Stimulated activated naive B cell treated with anti-CD40 and anti-IgM and Interleukin-4, amounts not matched to agents 10 μg/mL and 1 μg/mL and 100 μg/mL, for 72 hours (primary cell): ENCODE measurements at places on chromosomes 7 and 10.
A peak's percentile ranks its signal among the peaks of the same experiment; 100 is the strongest.

- no peak overlapping the region for H3K27ac ChIP-seq
- no peaks in the 10 kb centered on the region for H3K27me3 ChIP-seq
- DNase-seq, result no peak
Observed at GRCh38 chr7:69399401-69399800, 198.9 kb upstream of the AUTS2 start.

- H3K4me1 ChIP-seq, result peaks cover 44% of the 10 kb centered on the region
- H3K4me3 ChIP-seq, result peak overlapping the region; percentile 41
- peaks cover 89% of the 10 kb centered on the region for H3K27me3 ChIP-seq
- H3K27ac ChIP-seq, result peak overlapping the region; percentile 68
Observed at GRCh38 chr10:93065675-93066543, 5.3 kb downstream of the CYP26C1 start.

GRCh38 chr10:78736926-78737630 is 331.7 kb upstream of the ZMIZ1 start:
- H3K36me3 ChIP-seq, result no peaks in the 10 kb centered on the region
- no peak overlapping the region for H3K27ac ChIP-seq
- no peaks in the 10 kb centered on the region for H3K4me1 ChIP-seq
- DNase-seq, result no peak

GRCh38 chr10:79221110-79222051 is 125.9 kb upstream of the PPIF start:
- peaks cover 4% of the 10 kb centered on the region for H3K27me3 ChIP-seq
- peaks cover 1% of the 10 kb centered on the region for H3K36me3 ChIP-seq
- no peaks in the 10 kb centered on the region for H3K4me1 ChIP-seq

- H3K4me3 ChIP-seq, result no peak overlapping the region
- no peak for DNase-seq
- no peaks in the 10 kb centered on the region for H3K4me1 ChIP-seq
- no peak overlapping the region for H3K27ac ChIP-seq
- no peaks in the 10 kb centered on the region for H3K27me3 ChIP-seq
Observed at GRCh38 chr7:120053390-120053961, 219.5 kb upstream of the KCND2 start.

- DNase-seq, result no peak
- H3K36me3 ChIP-seq, result peaks cover 4% of the 10 kb centered on the region
- peaks cover 8% of the 10 kb centered on the region for H3K27me3 ChIP-seq
- no peak overlapping the region for H3K4me3 ChIP-seq
- H3K4me1 ChIP-seq, result peaks cover 26% of the 10 kb centered on the region
Observed at GRCh38 chr10:71989661-71990454, 25.7 kb downstream of the CHST3 start.

DNA sequence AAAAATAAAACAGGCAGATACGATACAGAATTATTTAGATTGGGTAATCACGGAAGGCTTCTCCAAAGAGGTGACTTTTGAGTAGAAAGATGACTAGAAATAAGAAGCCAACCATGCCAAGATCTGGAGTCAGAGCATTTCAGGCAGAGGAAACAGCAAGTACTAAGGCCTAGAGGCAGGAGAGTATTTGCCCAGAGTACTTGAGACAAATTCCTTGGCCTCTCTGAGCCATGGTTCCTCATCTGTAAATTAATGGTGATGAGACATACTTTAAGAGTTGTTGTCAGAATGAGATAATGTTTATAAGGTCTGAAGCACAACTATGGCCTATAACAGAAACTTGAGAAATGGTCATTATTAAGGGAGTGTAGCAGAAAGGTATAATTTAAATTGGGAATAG is 15.8 kb upstream of the GPR37 start:
- H3K36me3 ChIP-seq, result no peaks in the 10 kb centered on the region
- H3K4me1 ChIP-seq, result no peaks in the 10 kb centered on the region
- H3K27me3 ChIP-seq, result no peaks in the 10 kb centered on the region
- no peak overlapping the region for H3K4me3 ChIP-seq

DNA sequence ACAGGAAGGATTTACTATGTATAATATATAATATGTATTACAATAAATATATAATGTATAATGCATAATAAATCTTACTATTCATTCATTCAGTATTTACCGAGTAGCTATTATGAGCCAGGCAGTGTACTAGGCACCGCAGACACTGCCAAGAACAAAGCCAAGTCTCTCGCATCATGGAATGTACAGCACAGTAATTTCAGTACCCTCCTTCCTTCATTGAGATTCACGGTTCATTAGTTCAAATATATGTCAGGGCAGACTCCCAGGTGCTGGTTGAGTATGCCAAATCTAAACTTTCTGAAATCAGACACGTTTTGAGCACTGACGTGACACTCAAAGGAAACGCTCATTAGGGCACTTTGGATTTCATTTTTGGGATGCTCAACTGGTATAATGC is 9.1 kb downstream of the USP6NL start:
- no peak overlapping the region for H3K4me3 ChIP-seq
- H3K36me3 ChIP-seq, result peaks cover 11% of the 10 kb centered on the region
- peaks cover 34% of the 10 kb centered on the region for H3K4me1 ChIP-seq
- H3K27me3 ChIP-seq, result no peaks in the 10 kb centered on the region

DNA sequence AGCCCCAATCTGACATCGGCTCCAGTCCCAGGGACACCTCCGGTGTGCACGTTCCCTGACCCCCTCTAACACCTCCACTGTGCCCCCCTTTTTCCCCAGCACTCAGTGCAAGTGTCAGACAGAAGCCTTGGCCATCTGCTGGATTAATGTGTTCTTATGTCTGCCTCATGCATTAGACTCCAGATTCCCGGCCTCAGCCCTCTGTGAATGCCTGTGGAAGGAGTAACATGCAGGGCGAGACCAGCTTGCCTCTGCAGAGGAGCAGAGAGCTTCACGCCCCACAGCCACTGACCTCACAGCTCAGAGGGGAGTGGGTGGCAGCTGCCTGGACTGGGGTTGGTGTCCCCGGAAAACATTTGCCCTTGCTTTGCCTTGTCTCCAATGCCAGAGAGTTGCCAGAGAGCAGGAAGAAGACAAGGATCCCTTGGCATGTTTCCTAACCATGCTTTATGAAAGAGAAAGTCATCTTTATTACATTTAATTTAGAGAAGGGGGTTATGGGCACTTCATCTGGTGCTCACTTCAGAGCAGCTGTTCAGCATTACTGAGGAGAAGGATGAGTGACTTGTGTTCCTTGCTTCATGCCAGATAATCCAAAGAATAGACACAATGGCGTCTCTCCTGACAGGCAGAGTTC is 91.6 kb upstream of the CXCL12 start:
- H3K36me3 ChIP-seq, result no peaks in the 10 kb centered on the region
- no peak overlapping the region for H3K27ac ChIP-seq
- no peaks in the 10 kb centered on the region for H3K4me1 ChIP-seq
- no peak overlapping the region for H3K4me3 ChIP-seq

DNA sequence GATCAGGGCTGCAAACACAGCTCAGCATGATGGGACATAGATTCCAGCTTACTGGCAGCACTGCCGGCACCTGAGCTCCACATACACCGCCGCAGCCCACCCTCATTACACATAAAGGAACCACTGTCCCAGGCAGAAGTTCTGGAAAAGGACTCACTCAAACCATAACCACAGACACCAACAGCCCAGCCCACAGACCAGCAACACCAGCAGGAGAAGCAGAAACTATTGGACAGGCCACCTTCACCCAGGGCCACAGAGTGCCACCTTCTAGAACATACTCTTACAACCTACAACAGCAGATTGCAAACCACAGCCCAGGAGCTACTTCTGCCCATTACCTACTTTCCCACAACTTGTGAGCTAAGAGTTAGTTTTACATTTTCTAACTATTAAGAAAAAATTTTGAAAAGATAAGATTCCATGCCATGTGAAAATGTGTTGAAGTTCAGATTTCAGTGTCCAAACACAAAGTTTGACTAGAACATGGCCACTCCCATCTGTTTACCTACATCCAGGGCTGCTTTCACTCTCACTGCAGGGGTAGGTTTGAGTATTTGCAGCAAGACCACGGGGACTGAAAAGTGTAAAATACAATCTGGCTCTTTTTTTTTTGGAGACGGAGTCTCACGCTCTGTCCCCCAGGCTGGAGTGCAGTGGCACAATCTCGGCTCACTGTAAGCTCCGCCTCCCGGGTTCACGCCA is 153.0 kb downstream of the TNS3 start:
- peaks cover 6% of the 10 kb centered on the region for H3K36me3 ChIP-seq
- H3K4me3 ChIP-seq, result no peak overlapping the region
- DNase-seq, result no peak
- no peaks in the 10 kb centered on the region for H3K4me1 ChIP-seq
- no peaks in the 10 kb centered on the region for H3K27me3 ChIP-seq

DNA sequence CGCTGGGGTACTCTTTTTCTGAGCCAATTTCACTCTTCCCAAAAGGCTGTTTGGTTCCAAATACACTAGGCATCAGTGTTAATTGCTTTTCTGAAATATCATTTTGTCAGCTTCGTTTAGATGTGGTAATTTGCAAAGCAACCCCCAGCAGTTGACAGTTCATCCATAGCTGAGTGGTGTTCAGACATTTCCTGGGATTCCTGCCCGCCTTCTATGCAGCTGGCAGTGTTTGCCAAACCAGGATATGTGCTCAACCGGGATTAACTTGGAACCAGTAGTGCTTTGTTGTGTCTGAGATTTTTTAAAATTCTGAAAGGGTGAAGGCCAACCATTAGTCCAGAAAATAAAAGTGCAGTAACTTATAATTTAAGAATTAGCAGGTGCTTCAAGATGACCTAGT is 25.2 kb upstream of the MKLN1 start:
- H3K27ac ChIP-seq, result peak overlapping the region; percentile 31
- H3K4me3 ChIP-seq, result no peak overlapping the region
- H3K36me3 ChIP-seq, result peaks cover 9% of the 10 kb centered on the region
- no peak for DNase-seq
- no peaks in the 10 kb centered on the region for H3K27me3 ChIP-seq

DNA sequence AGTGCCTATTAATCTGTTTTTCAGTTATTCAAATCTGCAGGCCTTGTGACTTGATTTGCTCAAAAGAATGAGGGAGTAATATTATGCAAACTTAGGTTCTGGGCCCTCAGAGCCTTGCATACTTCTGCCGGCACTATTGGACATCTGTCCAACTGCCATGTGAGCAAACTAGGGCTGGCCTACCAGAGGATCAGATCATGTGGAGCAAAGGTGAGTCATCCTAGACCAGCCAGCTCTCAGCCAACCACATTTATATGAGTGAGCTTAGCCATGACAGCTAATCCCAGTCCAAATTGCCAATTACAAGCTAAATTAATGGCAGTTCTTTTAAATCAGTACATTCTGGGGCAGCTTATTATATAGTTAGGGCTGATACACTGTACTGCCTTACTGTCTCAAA is 69.6 kb downstream of the SDHAF3 start:
- peaks cover 14% of the 10 kb centered on the region for H3K27me3 ChIP-seq
- H3K27ac ChIP-seq, result no peak overlapping the region
- peaks cover 7% of the 10 kb centered on the region for H3K4me1 ChIP-seq
- no peak for DNase-seq

DNA sequence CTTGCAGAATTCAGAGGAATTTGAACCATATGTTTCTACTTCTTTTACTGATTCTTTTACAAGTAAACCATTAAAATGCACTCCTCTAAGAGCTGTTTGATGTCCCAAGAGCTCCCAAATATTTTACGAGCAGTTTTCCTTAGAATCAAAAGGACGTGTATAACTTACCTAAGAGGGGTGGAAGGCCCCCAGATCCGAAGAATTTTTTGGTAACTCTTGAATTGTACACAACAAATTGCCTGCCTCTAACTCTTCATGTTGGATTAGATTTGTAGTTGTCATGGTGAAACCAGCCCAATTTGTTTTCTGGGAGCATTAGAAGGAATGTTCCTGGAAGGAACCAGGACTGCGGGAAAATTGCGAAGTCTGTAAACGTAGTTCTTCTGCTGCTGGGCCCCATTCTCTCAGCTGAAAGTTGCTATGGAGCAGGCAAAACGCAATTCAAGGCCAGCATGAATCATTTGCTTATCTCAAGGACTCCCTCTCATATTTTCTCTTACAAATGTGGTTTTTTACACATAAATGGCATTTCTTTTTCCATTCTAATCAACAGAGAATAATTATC is 124.8 kb upstream of the TMEM72 start:
- no peak overlapping the region for H3K4me3 ChIP-seq
- no peaks in the 10 kb centered on the region for H3K36me3 ChIP-seq
- no peak for DNase-seq
- H3K4me1 ChIP-seq, result no peaks in the 10 kb centered on the region

GRCh38 chr7:158784270-158784669 is 45.0 kb downstream of the ESYT2 start:
- peak overlapping the region; percentile 52 for H3K27ac ChIP-seq
- H3K4me1 ChIP-seq, result no peaks in the 10 kb centered on the region
- DNase-seq, result no peak
- no peaks in the 10 kb centered on the region for H3K27me3 ChIP-seq

GRCh38 chr10:70000262-70000661 is 52.4 kb upstream of the MACROH2A2 start:
- DNase-seq, result no peak
- no peak overlapping the region for H3K27ac ChIP-seq
- peaks cover 11% of the 10 kb centered on the region for H3K27me3 ChIP-seq

DNA sequence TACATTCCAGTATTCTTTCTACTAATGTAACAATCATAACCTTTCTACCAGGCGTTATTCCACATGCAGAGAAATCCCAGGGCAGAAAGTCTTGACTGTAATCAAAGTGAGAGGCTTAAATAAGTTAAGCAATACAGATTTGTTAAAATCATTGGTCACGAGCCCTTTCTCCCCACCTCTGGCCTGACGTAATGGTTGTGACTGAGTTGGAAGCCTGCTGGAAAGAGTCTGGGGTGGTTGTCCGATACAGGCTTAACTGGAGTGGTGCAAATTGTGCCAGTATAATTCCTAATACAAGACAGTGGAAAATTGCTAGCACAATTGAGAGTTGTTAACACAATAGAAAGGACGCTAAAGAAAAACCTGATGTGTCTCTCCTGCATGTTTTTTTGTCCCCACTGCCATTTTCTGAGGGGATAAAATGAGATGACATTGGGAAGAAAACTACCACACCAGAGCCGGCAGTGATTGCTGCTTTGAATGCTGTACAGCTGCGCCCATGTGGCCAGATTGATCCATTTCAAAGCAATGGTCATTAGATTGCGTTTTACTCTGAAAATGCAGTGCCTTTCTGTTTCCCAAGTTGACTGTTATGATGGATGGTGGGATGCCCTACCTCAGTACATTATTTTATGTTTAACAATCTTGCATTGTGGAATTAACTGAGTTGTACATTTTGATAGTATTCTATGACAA is 190.8 kb downstream of the POU6F2 start:
- no peaks in the 10 kb centered on the region for H3K4me1 ChIP-seq
- no peak overlapping the region for H3K27ac ChIP-seq
- no peaks in the 10 kb centered on the region for H3K27me3 ChIP-seq
- no peak for DNase-seq
- no peaks in the 10 kb centered on the region for H3K36me3 ChIP-seq

DNA sequence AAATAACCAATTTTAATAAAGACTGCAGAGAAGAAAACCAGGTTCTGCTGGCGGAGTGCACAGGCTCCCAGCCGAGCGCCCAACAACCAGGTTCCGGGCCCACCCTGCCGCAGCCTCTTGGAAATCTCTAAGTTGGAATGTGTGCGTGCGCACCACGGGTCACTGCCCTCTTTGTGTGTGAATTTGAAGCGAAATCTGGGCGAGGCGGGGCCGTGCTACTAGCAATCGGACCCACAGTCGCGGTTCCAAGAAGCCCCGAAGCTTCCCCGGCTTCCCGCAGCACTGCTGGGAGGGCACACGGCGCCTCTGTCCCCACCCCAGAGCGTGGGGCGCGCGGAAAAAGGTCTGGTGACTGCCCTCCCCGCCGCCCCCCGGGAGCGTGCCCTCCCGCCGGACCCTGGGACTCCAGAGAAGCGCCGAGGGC is 666 bp upstream of the MAP3K8 start:
- H3K27me3 ChIP-seq, result no peaks in the 10 kb centered on the region
- DNase-seq, result peak; percentile 56
- peak overlapping the region; percentile 98 for H3K27ac ChIP-seq
- peaks cover 47% of the 10 kb centered on the region for H3K4me1 ChIP-seq
- H3K4me3 ChIP-seq, result peak overlapping the region; percentile 99

- no peaks in the 10 kb centered on the region for H3K36me3 ChIP-seq
- H3K4me1 ChIP-seq, result peaks cover 19% of the 10 kb centered on the region
- H3K27ac ChIP-seq, result peak within 1 kb of the TSS; percentile 80
- DNase-seq, result peak; percentile 41
Observed at GRCh38 chr7:27143023-27143949, at the start of gene HOXA5. Gene HOXA5 (minus strand): TSS chr7:27143681. CDS start chr7:27143607, 74 bp downstream.
